Germinal center (tissue), 1 donor: ENCODE measurements at places on chromosomes 5 and 9.
A peak's percentile ranks its signal among the peaks of the same experiment; 100 is the strongest.

GRCh38 chr5:113117543-113118115 is 141.0 kb downstream of the DCP2 start:
- DNase-seq: no peak

DNA sequence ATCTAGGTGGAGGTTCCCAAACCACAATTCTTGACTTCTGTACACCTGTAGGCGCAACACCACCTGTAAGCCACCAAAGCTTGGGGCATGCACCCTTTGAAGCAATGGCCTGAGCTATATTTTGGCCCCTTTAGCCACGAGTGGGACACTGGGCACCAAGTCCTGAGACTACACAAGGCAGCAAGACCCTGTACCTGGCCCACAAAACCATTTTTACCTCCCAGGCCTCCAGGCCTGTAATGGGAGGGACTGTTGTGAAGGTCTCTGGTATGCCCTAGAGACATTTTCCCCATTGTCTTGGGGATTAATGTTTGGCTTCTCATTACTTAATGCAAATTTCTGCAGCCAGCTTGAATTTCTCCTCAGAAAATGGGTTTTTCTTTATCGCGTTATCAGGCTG is 24.6 kb upstream of the FAM151B start:
- DNase-seq: no peak

GRCh38 chr9:136049491-136050265 is 45.4 kb downstream of the NACC2 start:
- DNase-seq: no peak

DNA sequence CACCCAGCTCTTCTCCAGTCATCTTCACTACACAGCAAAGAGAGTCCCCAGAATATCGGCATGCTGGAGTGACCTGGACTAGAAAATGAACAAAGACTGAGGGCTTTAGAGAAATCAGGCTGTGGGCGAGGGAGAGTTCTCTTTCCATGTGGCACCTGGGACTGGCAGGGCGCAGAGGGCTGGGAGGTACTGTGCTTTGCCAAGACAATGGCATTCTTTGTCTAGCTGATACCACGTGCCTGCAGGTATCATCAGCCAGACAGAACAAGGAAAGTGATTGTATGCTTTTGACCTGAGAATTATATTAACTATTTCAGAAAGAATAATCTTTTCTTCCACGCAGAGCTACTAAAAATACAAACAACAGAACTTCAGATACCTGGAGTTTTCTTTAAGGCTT is 30.5 kb downstream of the DDX31 start:
- DNase-seq: no peak

DNA sequence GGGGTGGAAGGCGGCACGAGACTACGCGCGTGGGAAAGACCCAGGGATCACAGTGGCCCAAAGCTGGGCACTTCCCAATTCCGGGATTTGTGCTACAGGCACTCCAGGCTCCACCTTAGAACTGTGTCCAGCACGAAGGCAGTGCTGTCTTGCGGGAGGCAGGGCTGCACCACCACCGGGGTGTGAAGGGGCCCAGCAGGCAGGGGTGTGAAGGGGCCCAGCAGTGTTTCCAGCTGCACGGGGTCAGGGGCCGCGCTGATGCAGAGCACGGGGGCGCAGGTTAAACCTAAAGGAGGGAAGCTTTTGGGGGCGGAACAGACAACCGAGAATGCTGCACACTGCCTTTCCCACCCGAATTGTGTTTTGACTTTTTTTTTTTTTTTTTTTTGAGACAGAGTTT is 1.1 kb upstream of the PDCD6 start:
- DNase-seq: no peak

DNA sequence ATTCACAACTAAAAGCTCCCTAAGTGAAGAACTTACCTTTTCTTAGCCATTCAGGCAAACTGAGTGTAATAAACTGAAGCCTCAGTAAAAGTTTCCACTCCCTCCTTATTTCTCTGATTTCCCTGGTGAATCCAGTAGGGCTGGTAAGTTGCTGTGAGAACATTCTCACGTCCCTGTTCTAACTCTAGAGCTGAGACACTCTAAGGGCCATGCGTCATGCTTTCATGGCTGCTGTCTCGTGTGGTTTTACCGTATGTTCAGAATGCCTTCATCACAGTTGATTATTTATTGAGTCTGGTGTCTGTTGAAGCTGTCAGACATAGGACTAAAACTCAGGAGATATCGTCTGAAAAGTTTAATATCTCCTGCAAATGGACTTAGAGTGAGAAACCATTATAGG is 1.3 kb downstream of the OR2S2 start:
- DNase-seq: no peak

- no peak for DNase-seq
Observed at GRCh38 chr9:91995000-91995655, 45.1 kb upstream of the ROR2 start.

GRCh38 chr5:118796081-118796480 is 192.3 kb downstream of the DTWD2 start:
- DNase-seq: no peak

DNA sequence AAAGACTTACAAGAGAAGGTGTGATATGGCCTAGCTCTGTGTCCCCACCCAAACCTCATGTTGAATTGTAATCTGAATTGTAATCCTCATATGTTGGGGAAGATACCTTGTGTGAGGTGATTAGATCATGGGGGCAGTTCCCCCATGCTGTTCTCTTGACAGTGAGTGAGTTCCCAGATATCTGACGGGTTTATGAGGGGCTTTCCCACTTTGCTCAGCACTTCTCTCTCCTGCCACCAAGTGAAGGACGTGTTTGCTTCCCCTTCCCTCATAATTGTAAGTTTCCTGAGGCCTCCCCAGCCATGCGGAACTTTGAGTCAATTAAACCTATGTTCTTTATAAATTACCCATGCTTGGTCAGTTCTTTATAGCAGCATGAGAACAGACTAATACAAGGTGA is 49.0 kb downstream of the CDO1 start:
- no peak for DNase-seq

- no peak for DNase-seq
Observed at GRCh38 chr5:150188146-150188842, 1.6 kb upstream of the SLC6A7 start.

DNA sequence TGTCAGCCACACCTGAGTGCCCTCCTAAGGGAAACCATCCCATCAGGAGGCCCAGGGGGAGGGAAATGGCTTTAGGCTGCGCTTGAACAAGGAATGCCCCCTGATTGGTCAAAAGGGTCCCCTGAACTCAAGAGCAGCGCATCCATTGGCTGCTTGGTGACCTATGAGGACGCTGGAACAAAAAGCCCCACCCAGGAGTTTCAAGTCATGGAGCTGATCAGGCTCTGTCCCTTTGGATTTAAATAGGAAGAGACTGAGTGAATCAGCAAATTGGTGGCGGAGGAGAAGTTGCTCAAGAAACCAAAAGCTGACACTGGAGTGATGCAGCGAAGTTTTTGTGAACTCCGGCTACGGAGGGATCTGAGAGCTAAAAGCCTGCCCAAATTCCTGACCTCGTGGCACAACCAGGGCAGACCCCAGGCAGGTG is 66.7 kb downstream of the SMIM23 start:
- no peak for DNase-seq

DNA sequence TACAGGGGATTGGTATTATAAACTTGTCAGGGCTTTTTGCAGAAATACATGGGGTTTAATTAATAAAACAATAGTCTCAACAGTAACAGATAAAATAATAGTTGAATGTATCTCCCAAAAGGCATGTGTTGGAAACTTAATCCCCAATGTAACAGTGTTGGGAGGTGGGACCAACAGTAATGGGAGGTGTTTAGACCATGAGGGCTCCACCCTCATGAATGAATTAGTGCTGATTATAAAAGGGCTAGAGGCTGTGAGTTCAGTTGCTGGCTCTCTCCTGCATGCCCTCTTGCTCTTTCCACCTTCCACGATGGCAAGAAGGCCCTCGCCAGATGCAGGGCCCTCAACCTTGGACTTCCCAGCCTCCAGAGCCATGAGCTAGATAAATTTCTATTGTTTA is 56.3 kb downstream of the STK10 start:
- no peak for DNase-seq

- peak; percentile 27 for DNase-seq
Observed at GRCh38 chr5:36877667-36878391, 1.3 kb downstream of the NIPBL start.
